ENCODE measurements at places on chromosomes 6 and 20.
A peak's percentile ranks its signal among the peaks of the same experiment; 100 is the strongest.

GRCh38 chr6:30155520-30156261, 5.3 kb downstream of the TRIM10 start:
- no peak for DNase-seq

- DNase-seq, result no peak
Measured at GRCh38 chr6:93219447-93219846, 199.9 kb downstream of the EPHA7 start.

- DNase-seq, result no peak
Measured at GRCh38 chr6:90204327-90205056, 92.2 kb downstream of the BACH2 start.

GRCh38 chr6:105997482-105997881, 88.7 kb upstream of the PRDM1 start:
- DNase-seq, result no peak

DNA sequence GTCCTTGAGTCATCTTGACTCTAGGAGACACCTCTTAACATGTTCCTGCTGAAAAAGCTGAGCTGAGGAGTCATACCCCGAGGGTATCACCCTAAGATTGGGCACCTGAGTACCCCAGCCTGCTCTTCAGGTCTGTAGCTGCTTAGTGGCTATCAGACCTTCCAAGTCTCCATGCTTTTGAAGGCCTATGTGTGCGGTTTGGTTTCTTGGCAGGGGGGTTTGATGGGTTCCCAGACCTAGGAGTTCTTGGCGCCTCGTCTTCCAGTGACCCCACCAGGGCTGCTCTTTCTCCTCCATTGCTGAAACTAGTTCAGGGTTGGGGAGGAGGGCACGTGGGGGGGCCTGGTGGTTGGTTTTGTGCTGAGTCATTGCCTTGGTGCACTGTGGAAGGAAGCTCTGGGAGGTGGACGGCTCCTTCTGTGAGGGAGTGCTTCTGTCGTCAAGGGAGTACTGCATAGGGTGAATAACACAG, 20.1 kb downstream of the IGF2R start:
- no peak for DNase-seq

DNA sequence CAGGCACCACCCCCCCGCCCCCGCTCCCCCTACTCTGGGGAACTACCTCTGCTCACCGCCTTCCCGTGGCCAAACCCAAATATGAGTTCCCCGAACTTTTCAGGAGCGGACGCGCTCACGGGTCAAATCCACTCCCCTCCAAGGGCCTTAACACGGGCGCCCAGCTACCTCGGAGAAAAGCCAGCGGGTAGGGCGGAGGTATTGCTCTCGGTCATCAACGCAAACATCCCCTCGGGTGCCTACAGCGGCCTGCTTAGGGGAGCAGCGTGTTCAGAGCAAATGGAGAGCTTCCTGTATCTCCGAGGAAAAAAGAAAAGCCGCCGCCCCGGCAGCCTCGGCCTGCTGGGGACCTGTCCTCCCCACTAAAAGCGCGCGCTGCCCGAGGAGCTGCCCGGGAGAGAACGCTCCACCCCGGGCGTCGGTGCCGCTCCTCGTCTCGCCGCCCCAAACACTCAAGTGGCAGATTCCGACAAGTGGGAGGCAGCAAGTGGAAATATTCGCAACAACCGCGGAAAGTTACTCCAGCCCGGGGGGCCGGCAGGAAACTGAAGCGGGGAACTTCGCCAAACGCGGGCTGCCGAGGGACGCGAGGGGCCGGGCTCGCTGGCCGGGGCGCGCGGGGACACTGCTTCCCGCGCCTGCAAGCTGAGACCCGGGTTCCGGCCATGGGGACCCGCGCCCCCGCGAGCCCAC, 699 bp downstream of the PTPRT start:
- DNase-seq, result no peak

DNA sequence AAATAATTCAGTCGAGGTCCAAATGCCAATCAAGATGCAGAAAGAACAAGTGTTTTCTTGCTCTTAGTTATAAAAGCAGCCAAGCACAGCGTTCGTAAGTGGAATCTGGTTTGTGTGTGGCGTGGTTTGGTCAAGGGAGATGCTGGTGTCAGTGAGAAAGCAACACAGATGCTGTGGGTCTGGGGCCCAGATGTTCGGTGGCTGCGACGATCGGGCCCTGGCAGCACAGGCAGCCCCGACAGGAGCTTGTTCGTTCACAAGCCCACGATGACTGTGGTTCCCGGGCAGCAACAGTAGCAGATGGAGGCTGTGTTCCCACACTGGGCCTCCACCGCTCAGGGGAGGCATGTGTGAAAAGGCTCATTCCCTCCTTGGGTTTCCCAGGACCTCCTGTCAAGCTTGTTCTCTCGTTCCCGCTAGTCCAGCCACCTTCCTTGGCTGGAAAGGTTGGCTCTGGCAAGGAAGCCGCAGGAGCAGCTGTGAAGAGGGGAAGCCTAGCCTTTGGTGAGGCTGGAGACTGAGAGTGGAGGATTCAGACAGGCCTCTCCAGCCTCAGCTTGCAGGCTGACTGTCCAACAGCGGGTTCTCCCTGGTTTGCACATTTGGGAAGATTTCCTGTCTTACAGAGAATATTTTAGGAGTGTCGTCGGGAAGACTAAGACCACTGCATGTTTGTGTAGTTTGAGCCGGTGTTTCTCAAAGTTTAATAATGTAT, 304.7 kb downstream of the QKI start:
- DNase-seq, result no peak

GRCh38 chr6:130043344-130043743, 25.0 kb downstream of the L3MBTL3 start:
- DNase-seq, result no peak

- no peak for DNase-seq
Measured at GRCh38 chr6:1893470-1894130, 283.9 kb downstream of the FOXC1 start.

GRCh38 chr20:13221673-13222318, 722 bp downstream of the ISM1 start:
- DNase-seq, result no peak

DNA sequence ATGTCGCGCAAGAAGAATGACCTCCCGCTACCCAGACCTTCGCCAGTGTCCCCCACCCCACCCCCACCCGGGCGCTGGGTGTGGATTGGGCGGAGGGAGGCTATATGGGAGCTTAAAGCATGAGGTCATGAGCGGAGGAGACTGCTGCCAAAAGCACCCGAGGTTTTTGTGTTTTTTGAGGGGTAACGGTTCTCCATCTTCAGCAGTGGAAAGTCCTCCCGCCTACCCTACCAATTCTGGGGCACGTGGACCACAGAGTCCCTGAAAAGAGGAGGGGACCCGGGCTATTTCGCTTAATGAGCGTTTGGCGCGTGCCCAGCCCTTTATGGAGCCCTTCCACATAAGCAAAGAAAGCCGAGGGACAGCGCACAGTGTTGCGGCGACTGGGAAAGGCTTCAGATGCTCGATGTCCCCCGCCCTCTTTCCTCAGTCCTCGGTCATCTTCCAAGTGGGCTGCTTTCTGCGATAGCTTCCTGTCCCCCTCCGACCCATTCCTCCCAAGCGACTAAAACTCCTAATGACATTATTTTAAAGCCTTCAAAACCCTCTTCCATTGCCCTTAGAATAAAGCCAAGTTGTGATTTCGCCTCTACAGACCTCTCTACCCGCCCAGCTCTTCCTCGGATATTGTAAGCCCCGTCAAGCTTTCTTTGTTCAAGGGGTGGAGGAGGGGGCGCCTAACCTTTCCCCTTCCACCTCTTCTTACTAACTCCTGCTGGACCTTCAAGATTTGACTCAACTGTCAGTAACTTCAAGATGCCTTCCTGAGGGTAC, 2.1 kb upstream of the TRERF1 start:
- no peak for DNase-seq

DNA sequence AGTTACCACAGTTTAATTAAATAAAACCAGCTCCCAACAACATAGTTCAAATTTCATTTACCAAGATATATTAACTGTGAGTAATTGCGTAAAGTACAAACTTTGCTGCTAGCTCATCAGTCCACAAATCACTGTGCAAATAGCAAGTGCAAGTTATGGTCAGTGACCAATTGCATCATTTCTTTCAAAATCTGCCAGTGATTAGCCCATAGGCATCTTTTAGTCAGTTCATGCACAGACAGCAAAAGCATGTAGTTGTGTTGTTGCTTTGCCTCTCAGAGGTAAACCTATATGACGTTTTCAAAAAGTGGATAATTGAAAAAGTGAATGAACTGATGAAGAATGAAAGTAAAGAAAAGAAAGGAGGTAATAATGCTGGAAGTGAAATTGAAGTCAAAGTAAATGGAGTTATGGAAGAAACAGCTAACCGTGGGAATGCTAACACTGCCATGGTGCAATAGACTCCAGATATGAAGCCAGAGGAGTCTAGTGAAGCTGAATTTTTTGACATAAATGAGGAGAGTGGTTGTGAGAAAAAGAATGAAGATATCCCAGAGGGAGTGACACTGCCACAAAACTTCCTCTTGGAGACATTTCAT, 36.5 kb downstream of the ENPP1 start:
- DNase-seq, result peak; percentile 64

DNA sequence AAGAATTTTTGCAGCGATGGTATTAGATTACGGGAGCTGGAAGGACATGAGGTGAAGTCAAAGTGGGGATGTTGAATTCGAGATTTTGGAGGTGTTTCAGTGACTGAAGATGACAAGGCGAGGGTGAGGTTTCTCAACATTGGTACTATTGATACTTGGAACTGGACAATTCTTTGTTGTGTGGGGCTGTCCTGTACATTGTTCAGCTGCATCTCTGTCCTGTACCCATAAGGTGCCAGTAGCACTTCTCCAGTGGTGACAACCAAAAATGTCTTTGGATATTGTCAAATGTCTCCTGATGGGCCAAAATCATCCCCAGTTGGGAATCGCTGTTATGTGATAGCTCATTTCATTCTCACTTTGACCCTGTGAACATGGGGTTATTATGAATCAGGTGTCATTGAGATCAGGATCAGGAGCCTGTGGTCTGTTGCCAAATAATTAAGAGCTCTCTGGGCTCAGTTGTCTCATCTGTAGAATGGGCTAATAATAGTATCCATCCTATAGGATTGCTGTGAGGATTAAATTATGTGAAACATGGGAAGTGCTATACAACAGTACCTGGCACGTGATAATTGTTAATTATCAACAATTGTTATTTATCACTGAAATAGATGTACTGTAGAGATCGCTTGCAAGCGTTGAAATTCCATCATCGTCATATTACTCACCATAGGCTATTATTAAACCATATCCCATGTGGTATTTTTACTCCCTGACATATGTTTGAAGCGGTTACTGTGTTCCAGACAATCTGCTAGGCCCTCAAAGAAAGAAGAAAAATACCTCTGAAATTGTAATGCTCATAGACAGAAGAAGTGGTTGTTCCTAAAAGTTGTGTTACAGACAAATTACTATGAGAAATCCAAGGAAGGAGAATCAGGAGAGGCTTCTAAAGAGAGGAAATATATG, 48.5 kb upstream of the TTPAL start:
- DNase-seq, result no peak

DNA sequence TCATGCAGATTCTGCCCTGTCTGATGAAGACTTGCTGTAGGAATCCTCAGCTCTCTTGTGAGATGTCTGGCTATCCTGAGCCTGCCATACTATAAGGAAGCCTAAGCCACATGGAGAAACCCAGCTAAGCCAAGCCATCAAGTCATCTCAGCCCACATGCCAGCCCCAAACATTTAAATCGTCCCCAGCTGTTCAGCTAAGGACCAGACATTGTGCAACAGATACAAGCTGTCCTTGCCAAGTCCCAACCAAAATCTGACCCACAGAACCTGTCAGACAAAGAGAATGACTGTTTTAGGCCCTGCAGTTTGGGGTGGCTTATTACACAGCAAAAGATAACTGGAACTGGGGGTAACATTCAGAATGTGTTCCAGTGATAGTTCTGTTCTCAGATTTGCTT, 36.8 kb upstream of the FOXC1 start:
- DNase-seq, result no peak

GRCh38 chr6:150924808-150925589, 59.5 kb downstream of the MTHFD1L start:
- peak; percentile 44 for DNase-seq

- DNase-seq, result no peak
Measured at GRCh38 chr6:32837651-32838113, 857 bp downstream of the TAP2 start.

- no peak for DNase-seq
Measured at GRCh38 chr6:99219788-99220187, 129.7 kb downstream of the FAXC start.

GRCh38 chr6:13641315-13641714, 26.2 kb downstream of the NOL7 start:
- peak; percentile 11 for DNase-seq

DNA sequence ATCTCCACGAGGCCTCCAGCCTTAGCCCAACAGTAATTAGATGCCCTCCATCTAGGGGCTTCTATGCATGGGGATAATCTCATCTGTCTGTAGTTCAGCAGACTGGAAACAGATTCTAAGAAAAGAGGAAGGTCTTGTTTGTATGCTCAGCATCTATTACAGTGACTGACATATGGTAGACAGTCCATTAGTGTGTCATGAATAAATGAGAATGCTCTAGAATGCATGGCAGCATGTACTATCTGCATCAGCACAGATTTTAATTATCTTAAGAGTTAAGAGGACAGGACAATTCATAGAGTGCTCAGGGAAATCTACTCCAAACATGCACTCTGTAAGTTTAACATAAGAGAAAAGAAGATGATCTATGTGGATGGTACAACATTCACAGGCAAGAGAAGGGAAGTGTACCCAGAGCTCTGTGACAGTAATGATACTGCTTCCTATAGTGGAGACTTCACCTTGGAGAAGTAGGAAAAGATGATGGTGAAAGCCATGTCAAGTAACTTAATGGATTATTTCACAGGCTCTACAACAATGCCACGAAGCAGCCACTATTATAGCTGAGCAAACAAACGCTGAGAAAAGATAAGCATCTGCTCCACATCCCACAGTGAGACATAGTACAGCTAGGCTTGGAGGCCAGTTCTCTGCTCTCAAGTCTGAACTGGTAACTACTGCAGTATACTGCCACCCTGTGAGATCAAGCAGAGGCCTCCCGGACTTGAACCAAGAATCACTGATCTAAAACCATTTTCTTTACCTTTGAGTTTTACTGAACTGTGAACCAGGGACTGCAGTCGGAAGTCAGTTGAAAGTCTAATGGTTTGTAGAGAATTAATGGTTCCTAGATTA, 309.2 kb upstream of the SPTLC3 start:
- no peak for DNase-seq

GRCh38 chr20:33539129-33539528, 49.2 kb downstream of the CBFA2T2 start:
- DNase-seq, result no peak

DNA sequence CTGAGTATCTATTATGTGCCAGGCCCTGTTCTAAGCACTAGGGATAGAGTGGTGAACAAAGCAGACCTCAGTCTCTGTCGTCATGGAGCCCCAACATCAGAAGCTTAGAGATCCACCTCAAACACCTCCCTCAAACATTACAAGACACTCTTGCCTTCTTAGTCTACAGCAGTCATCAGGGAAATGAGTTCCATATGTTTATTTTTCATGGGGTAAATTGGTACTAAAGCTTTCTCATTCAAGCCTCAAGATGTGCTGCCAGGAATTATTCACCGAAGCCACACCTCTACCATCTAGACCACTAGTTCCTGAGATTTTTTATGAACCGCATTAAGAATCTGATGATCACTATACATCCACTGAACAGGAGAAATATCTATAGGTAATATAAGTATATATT, 59.0 kb upstream of the TFB1M start:
- peak; percentile 34 for DNase-seq

- no peak for DNase-seq
Measured at GRCh38 chr20:36339646-36340592, 33.8 kb downstream of the DLGAP4 start.

- DNase-seq, result no peak
Measured at GRCh38 chr6:32973144-32974015, 5.0 kb downstream of the BRD2 start.

- DNase-seq, result no peak
Measured at GRCh38 chr20:18663932-18664331, 76.1 kb downstream of the DTD1 start.

All from AG09309 (cell line).